Aorta (tissue), 5 donors: ENCODE measurements at places on chromosomes 1 and 21.

DNA sequence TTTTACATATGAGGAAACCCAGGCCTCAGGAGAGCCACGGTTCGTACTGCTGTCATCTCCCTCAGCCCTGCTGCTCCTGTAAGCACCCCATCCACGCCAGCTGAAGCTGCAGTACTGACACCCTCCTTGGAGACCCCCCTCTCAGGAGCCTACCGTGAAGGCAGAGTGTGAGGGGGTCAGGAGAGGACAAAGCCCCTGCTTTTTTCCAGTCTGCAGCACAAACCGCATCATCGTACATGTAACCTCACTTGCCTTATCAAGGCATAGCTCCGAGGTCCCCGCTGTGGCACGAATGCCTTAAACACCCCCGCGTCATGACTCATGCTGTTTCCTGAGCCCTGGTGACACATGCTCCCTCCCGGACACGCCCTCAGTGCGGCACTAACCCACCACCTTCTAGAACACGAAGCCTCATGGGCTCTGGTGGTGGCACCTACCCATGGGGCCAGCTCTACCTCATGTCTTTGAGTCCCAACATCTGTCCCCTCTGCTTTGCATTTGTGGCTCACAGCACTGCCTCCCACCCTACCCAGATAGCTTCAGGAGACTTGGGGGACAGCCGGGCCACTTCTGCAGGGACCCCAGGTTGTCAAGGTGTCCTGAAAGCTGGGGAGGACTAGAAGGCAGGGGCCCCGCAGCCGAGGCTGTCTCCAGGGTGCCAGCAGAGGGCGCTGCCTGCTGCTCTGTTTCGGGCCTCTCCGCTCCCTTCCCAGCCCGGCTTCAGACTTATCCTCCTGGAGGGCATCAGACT, 4.9 kb downstream of the SH3BGRL3 start:
- peak; percentile 95 for DNase-seq

DNA sequence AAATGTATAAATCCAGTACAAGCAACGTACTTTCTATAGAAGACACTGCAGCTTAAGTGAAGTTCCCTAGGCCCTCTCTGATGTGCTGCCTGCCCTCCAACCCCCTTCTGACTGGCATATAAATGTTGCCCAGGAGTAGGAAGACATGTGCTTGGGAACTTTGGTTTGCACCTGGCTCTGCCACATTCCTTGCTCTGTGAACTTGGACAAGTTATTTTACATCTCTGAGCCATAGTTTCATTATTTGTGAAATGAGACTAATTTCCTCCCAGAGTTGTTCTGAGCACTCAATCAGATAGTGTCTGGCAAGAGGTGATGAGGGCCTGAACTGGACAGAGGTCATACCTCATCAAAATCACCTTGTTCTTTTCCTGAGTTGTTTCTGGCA, 3.5 kb upstream of the PHC2 start:
- DNase-seq = no peak

DNA sequence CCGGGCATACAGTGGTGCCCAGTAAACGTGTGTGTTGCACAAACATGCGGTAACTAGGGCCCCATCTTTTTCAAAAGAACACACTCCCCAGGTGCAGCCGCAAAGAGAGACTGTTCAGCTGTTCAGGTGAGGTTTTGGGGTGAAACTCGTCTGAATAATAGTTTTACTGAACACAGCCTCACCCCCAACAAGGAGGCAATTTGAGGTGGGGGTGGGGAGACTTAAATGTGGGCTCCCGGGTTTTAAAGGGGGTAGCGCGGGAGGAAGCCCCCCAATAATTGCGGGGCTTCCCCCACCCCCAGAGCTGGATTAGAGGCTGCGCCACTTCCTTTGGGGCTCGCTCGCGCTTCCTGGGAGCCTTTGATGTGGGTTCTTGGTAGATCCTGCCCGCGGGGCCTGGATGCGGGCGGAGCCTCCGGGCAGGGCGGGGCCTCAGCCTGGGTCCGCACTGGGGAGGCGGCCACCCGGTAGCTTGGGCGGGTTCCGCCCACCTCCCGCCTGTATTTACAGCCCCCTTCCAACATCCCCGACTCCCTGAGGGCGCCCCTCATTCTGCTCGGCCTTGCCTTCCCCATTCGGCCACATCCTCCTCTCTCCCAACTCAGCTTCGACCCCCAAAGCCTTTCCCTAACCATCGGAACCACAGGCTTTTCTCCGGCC, 6.4 kb upstream of the EPHA2 start:
- DNase-seq = no peak

GRCh38 chr1:172322219-172323061, 98.0 kb upstream of the C1orf105 start:
- peak; percentile 79 for DNase-seq

DNA sequence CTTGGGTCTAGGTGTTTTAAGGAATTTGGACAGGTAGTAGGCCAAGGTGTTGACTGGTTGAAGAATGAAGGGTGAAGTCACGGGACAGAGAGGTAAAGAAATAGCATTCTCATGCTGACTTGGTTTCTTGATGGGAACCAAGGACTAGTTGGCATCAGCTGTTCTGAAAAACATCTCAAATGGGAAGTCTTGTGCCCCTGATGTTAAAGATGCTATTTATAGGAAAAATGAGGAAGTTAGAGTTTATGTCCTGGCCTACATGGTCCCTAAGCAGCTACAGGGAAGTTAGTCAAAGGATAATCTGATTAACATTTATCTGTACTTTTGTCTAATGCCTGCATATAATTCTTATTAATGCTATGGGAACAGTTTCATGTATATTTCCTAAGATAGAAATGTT, 262.4 kb downstream of the HHIPL2 start:
- no peak for DNase-seq

- no peak for DNase-seq
Measured at GRCh38 chr1:208272311-208272710, 28.1 kb upstream of the PLXNA2 start.

- no peak for DNase-seq
Measured at GRCh38 chr1:2050461-2050792, 216 bp downstream of the PRKCZ start.

GRCh38 chr1:36585569-36586548, 103.1 kb upstream of the CSF3R start:
- DNase-seq = no peak

DNA sequence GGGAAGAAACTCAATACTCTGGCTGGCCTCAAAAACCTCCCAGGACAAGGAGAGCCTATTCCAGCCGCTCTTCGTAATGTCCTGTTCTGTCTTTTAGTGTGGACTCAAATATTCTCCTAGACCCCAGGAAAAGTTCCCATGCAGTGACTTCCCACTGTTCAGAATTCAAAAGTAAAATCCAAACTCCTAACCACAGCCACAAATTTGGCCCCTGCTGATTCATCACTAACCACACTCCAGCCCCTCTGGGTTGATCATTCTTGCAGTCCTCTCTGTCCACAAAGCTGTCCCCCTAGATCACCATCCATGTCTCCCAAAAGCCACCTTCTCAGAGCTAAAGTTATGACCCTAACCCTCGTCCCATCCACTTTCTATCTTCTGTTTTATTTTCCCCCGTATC, 5.1 kb downstream of the CTNNBIP1 start:
- no peak for DNase-seq

GRCh38 chr1:103333141-103333540, 192.4 kb upstream of the RNPC3 start:
- no peak for DNase-seq

GRCh38 chr1:208174731-208175507, 69.3 kb downstream of the PLXNA2 start:
- no peak for DNase-seq

GRCh38 chr1:66331658-66332547, 202.1 kb upstream of the SGIP1 start:
- peak; percentile 83 for DNase-seq

- no peak for DNase-seq
Measured at GRCh38 chr1:202501281-202501680, 152.8 kb downstream of the PPP1R12B start.

DNA sequence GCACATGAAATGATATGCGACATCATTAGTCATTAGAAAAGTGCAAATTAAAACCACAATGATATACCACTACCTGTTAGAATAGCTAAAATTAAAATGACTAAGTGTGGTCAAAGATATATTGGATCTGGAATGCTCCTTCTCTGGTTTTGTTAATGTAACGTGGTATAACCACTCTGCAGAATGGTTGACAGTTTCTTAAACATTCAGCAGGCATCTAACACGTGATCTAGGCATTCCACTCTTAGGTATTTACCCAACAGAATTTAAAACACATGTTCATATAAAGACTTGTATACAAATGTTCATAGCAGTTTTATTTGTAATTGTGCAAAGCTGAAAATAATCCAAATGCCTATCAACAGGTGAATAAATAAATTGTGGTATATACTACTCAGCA, 165.0 kb upstream of the PLXNA2 start:
- DNase-seq = no peak

DNA sequence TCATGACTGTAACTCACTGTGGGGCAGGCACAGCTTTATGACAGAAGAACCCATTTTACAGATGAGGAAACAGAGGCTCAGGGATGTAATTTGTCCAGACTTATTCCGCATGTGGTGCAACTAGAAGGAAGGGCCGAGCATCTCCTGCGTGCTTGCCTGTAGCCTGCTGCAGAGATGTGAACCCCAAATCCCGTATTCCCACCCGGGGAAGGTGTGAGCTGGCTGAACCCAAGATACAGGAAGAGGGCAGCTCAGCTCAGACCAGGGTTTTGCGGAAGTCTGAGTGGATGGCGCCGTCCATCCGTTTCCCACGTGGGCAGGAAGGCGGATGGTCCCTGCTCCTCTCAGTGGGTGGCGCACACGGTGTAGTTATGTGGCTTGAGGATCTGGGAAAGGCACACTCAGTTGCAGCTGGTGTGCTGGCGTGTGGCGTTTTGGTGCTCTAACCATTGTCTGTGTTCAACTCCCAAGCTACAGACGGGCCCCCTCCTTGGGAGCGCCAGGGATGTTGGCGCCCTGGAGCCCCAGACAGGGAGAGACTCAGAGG, 1.2 kb downstream of the CROCC start:
- peak; percentile 58 for DNase-seq

- no peak for DNase-seq
Measured at GRCh38 chr1:44929531-44929930, 56.9 kb downstream of the EIF2B3 start.

DNA sequence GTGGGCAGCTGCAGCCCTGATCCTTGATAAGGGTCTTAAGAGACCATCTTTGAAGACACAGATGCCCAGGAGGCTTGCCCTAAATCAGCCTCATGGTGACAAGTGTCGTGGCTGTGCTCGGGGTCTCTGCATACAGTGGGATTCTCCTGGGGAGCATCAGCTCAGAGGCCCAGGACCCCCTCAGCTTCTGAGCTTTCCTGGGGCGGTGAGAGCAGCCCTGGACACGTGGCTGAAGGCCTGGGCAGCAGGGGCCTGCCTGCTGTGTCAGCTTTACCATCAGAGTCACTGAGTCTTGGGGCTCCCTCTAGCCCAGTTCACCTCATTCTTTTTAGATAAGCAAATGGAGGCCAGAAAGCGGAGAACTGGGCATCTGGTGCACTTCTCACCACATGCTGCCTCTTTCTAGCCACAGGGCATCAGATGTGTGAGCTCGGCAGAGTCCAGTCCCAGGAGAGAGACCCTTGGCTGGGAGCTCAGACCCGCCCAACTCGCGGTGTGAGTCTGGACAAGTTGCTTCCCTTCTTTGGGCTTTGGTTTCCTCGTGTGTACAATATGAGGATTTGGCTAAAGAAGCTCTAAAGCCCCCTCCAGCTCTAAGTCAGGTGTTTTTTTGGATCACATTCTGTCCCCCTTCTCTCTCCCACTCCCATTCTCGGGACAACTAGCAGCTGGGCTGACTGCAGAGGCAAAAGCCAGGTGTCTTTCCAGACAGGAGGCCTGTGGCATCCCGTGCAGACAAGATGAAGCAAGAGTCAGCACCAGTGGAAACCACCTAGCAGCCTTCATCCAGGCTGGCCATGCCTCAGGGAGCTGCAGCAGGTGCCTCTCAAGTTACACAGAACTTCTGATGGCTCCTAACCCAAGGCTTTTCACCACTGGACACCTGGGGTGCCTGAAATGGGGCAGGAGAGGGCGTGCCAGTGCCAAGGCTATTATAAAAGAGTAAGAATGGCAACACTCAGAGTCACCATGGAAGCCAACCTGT, 119.1 kb downstream of the KCNN3 start:
- DNase-seq = no peak

GRCh38 chr1:44792736-44793502, 4.9 kb upstream of the BEST4 start:
- DNase-seq = peak; percentile 46

GRCh38 chr1:7954683-7955082, 6.8 kb upstream of the PARK7 start:
- DNase-seq = no peak

DNA sequence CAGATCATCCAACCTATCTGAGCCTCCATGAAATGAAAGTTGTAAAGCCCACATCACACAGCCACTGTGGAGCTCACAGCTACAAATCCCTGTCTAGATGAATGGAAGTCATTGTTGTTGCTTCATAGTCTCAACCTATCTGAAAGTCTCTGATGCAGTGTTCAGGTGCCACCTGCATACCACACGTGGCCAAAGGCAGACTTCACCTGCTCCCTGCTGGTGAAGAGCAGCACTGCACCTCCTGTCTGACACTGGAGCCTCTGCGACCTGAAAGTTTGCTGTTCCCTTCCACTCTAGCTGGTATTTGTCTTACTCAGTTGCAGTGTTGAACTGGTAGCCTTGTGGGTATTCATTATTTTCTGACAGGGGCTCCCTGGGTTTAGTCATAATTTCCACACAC, 18.4 kb downstream of the LORICRIN start:
- DNase-seq = no peak

DNA sequence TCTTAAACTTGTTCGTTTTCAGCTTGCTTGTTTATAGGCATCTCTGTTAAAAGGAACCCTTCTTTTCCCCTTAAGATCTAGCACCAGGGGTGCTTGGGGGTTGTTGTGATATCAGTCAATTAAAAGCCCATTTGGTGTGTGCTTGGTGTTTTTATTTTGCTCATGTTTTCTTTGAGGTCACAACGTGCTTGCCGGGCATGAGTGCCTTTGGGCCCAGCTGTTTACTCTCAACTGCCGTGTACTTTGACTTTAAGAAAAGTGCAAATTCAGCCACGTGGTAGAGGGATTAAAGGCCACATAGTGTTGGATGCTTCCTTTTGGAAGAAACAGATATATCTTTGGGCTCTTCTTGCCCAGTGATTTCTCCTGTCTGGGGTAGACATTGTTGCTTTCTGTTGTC, 10.5 kb downstream of the ARID1A start:
- no peak for DNase-seq
